Amygdala (tissue), 56 donors: ENCODE measurements at places on chromosomes 1 and 21.

GRCh38 chr21:29585462-29585861 lies 286.7 kb downstream of the BACH1 start:
- no peak for DNase-seq

DNA sequence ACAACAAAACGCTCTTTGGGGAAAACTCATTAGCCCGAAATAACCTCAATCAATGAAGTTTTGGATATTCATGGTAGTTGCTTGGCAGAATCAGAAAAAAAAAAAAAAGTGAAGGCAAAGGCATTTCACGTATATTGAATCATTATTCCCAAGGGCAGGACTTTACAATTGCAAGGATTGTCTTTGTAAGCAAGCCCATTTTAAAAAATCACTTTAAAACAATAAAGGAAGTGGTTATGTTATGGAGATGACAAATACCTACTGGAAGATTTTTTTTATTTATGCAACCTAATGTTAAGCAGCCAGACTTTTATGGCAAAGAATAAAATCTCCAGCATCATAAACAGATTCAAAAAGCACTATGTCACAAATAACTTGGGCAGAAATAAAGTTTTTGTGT lies 9.3 kb downstream of the GJB4 start:
- DNase-seq = no peak

- no peak for DNase-seq
These were observed 9.6 kb downstream of the ZBTB17 start for GRCh38 chr1:15966081-15966955.

DNA sequence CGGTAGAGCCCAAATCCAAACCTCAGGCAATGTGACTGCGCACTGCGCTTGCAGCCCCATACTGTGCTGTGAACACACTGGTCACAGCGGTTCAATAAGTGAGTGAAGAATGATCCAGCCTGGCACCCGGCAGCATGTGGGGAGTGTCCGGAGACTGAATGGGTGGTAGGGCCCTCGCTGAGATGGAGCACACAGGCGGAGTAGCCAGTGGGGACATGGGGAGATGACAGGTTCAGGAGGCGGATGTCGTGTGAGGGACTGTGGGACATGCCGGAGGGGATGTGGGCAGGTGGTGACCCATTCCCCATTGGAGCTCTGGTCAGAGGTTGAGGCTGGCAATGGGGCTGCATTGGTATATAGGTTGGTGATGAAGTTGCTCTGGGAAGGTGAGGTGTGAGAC lies 5.6 kb downstream of the SRARP start:
- no peak for DNase-seq

GRCh38 chr1:246081138-246081702 lies 425.9 kb downstream of the SMYD3 start:
- DNase-seq = no peak

DNA sequence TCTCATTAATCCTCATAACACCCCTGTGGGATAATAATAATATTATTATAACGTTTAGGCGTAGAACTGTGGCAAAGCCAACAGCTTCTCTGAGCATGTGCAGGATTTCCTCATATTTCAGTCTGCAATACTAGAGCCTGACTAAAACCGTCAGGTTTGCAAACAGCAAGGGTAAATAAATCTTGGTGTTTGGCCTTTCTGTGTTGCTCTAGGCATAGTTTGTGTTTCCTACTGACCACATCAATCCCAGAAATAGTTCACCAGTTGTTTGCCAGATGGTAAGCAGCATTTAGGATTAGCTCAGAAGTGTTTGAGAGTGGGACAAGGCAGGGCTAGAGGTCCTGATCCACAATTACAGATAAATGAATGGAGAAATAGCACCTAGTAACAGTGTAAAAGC lies 2.8 kb upstream of the KCNA3 start:
- no peak for DNase-seq

DNA sequence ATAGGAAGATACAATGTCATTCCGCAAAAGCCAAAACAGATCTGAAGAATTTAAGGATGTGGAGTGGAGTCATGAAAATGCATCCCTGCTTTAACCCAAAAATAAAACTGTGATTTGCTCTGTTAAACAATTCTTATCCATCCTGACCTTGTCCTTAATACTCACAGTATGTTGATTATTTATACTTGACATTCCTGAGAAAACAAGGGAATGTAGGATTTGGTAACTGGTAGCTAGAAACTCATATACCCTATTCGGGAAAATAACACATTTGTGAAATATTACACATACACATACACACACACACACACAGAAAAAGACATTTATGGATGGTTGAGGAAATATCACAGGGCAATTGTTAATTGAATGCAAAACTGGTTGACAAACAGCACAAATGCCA lies 80.2 kb downstream of the FMN2 start:
- DNase-seq = no peak

GRCh38 chr1:46011121-46011695 lies 121.2 kb downstream of the PIK3R3 start:
- no peak for DNase-seq

- DNase-seq = no peak
These were observed 43.0 kb upstream of the RGL1 start for GRCh38 chr1:183761871-183762270.
